ENCODE measurements at places on chromosomes 1 and 21. TPM values are rescaled to one million over a fixed set of nuclear protein-coding genes. Genes with fewer than 3 reads are reported as not detected.

GRCh38 chr1:214544791-214545190 is 6.6 kb downstream of the PTPN14 start:
- no peak for DNase-seq

DNA sequence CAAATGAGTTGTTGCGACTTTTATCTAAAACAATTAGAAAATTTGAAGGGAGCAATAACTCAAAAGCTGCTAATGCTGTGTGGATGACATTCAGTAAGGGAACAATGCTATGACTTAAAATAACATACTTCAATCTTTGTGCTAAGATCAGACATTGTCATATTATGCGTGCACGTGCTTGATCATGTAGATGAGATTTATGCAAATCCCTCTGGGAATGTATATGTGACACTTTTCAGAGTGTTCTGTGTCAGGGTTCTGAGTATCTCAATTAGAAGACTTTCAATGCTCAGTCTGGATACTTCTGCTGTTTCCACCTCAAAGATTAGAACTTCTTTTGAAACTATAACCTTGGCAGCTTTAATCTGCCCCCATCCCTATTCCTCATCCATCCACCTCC is 18.6 kb upstream of the POU2F1 start:
- DNase-seq = no peak

DNA sequence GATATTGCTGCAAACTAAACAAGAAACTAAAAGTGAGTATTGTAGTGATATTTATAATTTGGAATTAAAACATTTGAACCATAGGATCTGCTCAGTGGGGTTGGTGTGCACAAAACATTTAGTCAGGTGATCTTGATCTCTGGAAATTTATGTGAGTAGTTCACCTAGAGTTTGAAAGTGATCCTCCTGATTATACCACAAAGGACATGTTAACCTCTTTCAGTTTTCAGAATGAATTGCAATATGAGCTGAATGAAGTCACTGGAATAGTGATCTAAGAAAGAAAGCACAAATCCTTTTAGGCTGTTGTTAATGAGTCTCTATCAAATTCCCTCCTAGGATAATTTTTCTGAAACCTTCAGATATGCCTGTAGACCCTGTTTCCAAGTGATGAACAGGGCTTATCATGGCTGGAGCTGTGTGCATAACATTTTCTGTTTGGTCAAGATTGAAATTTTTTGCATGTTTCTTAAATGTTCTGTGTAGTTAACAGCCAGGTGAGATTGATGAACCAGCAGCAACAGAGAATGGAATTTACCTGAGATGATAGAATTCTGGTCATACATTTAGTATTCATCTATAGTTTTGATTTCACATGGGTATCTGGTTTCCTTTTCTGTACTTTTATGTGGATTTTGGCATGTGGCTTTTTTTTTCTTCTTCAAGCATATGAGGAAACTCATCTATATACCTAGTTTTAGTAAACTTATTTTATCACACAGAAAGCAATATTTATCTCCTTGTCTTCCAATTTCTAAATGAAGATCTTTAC is 25.5 kb downstream of the CDC14A start:
- DNase-seq = no peak

DNA sequence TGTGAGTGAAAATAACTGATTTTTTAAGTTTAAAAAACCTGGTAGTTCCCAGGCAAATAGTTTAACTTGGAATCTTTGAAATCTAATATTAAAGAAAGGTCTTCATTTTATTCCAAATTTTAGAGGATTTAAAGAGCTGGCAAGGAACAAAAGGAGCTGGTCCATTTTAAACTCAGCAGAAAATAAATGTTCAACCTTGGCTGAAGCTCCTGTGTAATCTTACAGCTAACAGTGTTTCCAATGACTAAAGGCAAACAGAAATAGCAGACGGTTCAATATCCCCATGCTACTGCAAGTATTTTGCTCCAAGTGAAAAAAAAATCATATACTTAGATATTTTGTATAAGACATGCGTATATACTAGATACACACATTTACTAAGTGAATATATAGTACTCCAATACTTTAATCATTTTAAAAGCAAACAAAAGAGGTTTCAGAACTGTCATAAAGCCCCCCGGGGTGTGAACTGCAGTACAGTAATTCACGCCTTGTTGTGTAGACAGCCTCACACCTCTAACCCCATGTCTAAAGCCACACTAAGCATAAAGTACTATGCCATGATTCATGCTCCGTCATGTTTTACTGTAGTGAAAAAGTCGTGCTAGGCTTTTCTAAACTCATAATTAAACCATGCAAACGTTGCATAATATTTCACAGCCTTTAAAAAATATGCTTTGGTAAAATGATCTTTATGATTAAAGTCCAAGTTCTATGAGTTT is 132.2 kb downstream of the CLIC6 start:
- DNase-seq = no peak

Gene SAMD11
- 73.8 TPM for total RNA-seq

- DNase-seq = no peak
Observed at GRCh38 chr1:58979086-58979485, 195.2 kb upstream of the JUN start.

Gene TRIM58
- 1.7 TPM for total RNA-seq

GRCh38 chr1:181159451-181160140 is 71.1 kb downstream of the IER5 start:
- no peak for DNase-seq

DNA sequence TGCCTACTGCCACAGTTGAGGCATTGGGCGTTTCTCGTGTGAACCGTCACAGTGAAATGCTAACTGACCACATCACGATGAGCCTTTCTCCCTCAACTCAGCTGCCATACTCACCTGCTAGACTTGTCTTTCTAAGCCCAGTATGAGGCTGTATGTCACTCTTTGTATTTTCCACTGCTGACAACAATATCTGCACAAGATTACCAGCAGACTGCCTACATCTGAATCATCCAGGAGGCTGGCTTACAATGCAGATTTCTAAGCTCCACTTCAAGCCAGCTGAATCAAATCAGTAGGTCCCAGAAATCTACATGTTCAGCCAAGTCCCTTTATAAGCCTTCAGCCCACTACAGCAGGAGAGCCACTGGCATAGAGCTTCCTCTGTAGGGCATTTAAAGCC is 355.0 kb upstream of the DUSP10 start:
- no peak for DNase-seq

DNA sequence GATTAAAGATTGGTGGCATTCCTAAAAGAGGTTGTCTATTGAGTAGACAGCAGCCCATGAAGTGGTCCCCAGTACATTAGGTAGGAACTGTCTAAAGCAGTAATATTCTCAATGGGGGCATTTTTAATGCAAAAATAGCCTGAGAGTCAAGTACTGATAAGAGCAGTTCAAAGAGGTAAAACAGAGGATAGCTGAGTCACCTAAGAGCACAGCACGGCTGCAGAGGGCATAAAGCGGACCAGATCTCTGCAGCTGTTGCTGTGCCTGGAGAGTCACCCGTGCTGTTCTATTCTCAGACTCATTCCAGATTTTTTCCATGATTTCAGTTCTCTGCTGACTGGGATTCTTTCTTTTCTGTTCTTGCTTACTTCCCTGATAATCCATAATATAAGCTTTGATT is 313.2 kb downstream of the OLFM3 start:
- DNase-seq = no peak

GRCh38 chr1:29426701-29427279 is 190.5 kb downstream of the PTPRU start:
- DNase-seq = no peak

DNA sequence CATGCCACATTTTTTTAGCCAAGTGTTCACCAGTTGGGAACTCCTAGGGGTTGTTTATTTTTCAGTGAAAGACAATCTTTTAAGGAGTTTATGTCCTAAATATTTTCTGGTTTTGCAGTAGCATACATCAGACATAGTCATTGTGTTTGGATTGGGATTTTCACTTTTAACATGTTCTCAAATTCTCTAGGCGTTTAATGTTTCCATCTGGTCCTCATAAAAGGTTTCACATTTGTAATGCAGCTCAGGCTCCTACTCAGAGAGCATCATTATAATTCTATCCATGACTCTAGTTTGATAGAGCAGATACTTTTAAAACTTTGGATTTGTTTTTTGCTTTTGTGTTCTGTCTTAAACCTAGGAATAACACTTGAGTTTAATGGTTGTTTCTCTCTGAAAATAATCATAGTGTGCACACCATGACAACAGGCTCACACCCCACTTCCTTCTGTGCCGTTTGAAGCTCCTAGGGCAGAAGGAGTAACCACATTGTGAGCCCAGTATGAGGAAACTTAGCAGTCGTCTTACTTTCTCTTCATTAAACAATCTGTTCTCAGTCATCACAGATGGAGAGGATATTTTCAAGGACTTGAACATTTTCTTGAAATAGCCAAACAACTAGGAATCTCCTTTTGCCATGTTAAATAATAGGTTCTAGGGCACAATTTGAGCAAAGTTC is 219.6 kb downstream of the PDE4B start:
- no peak for DNase-seq

GRCh38 chr1:197770243-197770642 is 5.0 kb downstream of the DENND1B start:
- no peak for DNase-seq

Gene KCNK1
- 0.24 TPM for total RNA-seq

Gene TRNP1
- total RNA-seq = 56.5 TPM

DNA sequence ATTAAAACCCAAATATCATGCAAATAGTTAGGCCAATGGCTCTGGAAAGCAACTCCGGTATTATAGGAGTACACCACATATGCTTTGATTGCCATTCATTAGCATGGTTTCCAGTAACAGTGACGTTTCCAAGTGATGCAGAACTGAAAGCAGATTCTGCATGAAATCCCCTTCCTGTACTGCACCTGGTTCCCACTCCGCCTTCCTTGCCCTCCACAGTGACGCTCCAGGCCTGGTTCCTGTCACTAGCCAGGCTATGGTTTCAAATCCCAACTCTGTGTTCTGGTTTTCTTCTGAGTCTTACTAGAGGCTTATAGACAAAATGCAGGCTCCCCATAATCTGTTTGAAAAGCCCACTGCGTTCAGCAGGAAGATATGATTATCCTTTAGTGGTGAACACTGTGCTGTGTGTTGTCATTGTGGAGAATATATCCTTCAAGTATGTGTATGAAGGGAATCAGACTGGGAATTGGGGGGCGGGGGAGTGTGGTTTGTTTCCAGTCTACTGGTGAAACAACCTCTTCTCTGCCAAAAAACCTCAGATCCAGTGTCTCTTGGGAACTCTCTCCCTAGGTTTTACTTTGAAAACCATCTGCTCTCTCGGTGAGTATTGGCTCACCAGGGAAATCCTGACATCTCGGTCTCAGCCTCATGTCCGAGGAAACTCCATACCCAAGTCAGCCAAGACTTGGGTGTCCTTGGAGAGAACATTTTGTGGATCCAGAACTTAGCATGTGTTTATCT is 78.7 kb downstream of the TYW3 start:
- DNase-seq = no peak

Gene LYSMD1
- 10.0 TPM for total RNA-seq

Data from chondrocyte (in vitro differentiated cells).